ENCODE measurements at places on chromosomes 6 and 20.

- no peak for DNase-seq
These were observed 12.2 kb downstream of the ESF1 start for GRCh38 chr20:13772529-13772928.

DNA sequence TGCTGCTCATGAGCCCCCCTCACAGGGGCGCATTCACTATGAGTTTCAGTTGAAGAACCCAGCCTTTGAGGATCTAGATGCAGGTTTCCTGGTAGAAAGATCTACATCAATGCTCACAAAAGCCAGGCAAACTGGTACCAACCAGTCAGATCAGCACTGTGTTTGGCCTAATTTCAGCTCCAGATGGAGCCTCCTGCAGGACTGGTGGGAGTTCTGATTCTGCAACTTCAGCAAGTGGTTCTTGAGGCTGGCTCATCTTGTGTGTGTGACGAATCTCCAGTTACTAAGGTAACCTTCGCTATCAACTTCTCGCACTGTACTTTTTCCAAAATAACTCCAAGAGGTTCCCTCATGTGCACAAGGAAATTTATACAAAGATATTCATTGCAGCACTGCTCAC lies 118.8 kb downstream of the ZMYND8 start:
- no peak for DNase-seq

DNA sequence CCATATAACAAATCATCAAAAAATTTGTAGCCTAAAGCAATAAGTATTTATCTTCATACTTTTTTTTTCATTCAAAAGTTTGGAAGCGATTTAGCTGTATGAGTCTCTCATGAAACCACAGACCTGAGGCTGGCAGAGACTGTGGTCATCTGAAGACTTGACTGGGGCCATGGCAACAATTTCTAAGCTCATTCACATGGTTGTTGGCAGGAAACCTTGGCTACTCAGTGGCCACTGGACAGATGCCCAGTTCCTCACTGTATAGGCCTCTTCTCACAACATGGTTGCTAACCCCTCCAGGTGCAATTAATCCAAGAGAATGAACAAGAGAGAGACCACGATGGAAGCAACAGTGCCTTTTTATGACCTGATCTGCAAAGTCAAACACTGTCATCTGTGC lies 235.9 kb downstream of the BTBD3 start:
- peak; percentile 36 for DNase-seq

DNA sequence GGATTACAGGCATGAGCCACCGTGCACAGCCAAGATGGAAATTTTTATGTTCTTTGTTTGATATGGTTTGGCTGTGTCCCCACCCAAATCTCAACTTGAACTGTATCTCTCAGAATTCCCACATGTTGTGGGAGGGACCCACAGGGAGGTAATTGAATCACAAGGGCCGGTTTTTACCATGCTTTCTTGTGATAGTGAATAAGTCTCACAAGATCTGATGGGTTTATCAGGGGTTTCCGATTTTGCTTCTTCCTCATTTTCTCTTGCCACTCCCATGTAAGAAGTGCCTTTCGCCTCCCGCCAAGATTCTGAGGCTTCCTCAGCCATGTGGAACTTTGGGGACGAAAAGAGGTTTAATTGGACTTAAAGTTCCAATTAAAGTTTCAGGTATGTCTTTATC lies 14.6 kb downstream of the EEF1A1 start:
- DNase-seq, result no peak

All from MCF 10A (cell line).